ENCODE measurements at places on chromosomes 4 and X.
A peak's percentile ranks its signal among the peaks of the same experiment; 100 is the strongest.

DNA sequence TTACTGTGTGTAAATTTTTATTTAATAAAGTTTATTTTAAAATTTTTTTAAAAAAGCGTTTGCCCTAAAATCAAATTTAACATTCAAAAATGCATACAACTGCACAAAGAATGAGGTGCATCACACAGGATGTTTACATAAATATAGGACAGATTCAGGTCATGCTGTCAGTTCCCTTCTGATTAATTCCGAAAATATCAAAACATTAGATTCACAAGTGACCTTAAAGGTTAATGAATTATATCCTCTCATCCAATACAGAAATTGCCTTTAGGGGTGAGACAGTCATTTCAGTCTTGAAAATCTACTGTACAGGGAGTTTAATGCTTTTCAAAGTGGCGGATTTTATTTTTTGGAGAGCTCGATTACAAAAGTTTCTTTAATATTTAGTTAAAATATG is 208.7 kb upstream of the FTHL17 start:
- DNase-seq, result no peak

DNA sequence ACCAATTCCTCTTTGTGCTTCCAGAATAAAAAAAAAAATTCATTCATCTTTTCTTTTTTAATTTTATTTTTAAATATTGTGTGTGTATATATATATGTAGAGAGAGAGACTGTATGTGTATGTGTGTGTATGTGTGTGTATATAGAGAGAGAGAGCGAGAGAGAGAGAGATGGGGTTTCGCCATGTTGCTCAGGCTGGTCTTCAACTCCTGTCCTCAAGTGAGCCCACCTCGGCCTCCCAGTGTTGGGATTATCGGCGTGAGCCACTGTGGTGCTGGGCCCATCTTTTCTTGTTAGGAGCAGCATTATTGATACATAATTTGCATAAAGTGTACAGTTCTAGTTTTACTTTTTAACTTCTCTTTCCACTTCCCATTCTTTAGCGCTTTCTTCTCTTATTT is 33.6 kb downstream of the KDM6A start:
- DNase-seq, result no peak

DNA sequence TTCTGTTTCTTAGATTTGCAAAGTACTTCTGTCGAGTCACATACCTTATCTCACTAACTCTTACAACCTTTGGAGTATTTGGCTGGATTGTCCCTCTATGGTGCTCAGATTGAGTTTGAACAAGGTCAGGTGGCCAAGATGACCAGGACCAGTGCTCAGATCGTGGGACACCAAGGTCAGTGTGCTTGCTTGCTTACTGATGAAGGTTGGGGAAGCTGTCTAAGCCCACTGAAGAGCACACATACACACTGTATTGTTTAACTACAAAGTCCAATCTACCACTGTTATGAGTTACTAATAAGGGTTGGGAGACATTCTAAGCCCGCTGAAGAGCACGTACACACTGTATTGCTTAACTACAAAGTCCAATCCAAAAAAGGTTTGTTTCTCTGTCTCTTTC is 53.7 kb downstream of the TAB3 start:
- DNase-seq, result no peak

DNA sequence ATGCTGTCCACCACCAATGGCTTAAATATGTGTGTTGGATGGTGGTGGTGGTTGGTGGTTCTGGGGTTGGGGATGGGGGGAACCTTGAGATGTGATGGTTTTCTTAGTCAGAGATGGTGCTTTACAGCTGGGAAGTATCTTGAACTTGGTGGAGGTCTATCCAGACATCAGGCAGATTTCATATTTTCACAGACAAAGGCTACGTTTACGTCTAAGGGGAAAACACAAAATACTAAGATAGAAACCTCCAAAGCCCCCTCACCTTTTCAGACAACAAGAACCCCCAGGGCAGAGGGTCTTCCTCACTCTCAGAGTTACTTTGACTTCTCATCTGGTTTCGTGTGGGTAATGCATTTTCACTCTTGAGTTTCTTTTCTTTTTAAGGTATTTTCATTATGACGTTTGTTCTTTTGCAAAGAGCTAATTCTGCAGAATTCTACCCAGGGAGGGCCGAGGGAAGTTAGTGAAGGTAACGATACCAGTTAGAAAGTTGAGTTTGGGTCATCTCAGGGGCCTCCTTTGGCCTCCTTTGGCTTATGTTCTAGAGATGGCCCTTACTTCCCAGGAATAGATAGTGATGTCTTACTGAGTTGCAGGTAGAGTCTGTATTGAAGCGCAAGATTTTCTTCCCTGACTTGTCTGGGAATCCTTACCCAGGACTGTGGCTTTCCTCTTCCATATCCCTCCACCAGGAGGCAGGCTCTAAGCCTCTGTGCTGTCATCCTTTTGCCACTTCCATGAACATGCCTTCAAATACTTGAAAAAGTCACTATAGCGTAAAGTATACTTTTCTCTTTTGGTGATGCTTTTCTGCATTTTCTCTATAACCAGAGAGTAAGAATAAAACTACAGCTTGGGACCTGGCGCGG is 31.9 kb downstream of the RHOH start:
- no peak for DNase-seq

DNA sequence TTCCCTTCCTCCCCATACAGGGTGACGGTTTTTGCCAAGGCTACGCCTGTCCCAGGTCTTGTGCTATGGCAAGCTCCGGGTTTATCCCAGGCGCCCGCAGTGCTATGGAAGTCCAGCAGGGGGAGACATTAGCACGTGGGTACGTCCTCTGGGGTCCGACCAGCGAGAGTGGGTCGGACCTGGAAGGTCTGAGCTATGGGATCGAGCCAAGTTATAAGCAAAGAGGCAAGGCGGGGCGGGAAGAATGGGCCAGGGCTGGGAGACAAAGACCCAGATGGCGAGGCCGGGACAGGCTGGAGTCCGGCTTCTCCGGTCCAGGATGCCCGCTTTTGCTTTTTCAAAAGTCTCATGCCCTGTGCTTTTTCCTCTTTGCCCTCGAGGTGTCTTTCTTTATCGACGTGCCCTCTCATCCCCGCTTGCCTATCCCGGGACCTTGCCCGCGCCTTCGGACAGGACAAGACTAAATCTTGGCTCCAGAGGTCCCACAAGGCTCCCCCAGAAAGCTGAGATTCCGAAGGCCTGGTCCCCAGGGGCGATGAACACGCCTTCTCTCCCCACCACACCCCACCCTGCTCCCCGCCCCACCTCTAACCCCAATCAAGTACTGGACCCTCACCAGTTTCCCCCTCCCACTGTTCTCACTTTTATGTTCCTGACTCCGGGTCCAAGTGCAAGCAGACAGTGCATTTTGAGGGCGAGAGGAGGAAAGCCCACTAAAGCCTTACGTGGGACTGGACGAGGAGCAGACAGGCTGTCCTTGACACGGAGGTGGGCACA is 785 bp upstream of the EFNB1 start:
- DNase-seq, result peak; percentile 59

DNA sequence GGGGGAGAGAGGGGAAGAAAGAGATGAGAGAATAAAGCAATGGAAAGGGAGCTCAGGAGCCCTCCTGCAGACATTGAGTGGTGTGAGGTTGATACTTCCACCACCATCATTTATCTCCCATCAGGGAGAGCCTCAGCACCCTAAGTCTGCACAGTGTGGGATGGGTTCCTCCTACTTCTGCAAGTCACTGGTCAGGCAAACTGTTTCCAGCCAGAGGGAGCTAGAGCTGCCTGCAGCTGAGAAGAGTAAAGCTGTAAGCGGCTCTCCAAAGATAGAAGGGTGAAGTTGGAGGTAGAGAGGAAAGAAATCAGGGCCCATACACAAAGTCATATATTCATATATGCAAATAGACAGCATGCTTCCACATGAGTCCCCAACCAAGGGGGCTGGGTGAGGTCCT is 21.9 kb upstream of the ZNF81 start:
- no peak for DNase-seq

GRCh38 chr4:41141900-41142299 is 72.4 kb downstream of the APBB2 start:
- DNase-seq, result peak; percentile 81

- DNase-seq, result no peak
Measured at GRCh38 chr4:161287678-161288352, 876.0 kb downstream of the FSTL5 start.

DNA sequence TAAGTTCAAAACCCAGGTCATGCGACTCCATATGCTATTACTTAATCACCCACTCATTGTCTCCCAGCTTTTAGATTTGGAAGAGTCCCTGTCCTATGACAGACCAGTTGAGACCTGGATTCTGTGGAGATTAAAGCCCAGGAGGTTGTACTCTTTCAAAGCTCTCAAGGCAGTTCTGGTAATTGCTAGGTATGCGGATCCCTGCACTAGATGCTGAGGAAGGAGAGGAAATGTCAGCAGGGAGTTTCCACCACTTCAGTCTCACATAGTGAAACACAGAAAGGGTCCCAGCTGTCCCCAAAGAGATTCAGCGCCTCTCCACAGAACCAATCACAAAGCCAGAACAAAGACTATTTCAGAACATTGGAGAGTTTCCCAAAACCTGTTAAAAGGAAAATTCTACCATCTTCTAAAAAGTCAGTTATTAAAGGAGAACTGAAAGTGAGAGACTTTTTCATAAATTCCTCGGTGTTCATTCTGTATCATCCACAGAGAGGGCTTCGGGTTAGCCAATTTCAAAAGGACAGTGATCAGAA is 53.4 kb downstream of the IRF2 start:
- DNase-seq, result no peak

- no peak for DNase-seq
Measured at GRCh38 chr4:163111588-163111987, 55.1 kb downstream of the NAF1 start.

- no peak for DNase-seq
Measured at GRCh38 chr4:16537926-16538325, 311.7 kb upstream of the TAPT1 start.

DNA sequence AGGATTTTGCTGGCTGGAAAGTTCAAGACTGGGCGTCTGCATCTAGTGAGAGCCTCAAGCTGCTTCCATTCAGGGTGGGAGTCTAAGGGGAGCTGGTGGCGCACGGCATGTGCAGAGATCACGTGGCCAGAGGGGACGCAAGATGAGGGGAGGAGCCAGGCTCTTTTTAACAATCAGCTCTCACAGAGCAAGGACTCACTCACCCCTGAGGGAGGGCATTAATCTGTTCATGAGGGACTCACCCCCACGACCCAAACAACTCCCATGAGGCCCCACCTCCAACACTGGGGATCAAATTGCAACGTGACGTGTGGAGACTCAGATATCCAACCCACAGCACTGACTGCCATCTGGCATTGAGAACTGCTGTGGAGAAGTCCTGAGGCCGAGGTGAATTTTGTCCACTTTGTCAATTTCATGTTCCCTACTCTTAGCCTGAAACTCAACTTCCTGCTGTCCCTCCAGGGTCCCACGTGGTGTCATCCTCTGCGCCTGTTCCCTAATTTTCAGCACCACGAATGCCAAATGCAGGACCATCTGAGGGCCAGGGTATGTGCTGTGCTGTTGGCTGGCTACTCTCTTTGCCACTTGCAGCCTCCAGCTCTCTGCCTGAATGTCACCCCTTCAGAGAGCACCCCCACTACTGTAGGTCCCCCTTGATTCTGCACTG is 5.6 kb downstream of the ZFP92 start:
- DNase-seq, result no peak

DNA sequence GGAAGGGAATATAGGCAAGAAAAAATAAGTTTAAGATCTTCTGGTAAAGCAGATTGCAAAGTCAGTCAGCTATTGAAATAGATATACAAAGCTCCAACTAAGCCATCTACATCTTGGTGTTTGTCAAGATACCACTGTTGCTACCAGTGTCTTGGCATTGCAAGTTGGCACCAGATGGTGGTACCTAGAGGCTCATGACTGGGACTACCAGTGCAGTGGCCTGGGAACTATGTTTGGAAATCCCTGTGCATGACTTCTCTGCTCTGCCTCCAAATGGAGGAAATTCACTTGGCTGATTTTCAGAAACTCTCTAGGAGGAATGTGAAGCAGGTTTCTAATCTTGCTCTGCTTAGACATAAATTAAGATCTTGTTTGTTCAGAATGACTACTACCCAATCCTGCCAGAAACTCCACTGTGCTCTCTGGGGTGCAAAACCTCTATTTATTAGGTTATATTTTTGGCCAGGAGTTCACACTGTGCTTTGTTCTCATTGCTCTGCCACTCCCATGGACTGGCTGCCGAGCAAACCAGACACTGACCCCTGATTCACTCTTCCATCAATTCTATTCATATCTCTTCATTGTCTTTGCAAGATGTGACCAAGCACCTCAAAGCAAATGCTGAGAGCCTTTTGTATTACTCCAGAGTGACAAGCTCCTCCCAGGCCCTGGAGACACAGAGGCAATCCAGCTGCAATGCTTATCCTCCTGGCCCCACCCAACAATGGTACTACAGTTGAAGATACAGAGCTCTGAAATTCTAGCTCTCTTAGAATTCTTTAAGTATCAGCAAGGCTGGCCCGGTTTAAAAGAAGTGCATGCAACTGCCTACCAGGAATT is 272.3 kb upstream of the FGF16 start:
- no peak for DNase-seq

- no peak for DNase-seq
Measured at GRCh38 chrX:11741574-11741973, 16.5 kb upstream of the MSL3 start.

GRCh38 chrX:31168551-31168950 is 96.7 kb upstream of the FTHL17 start:
- DNase-seq, result no peak

DNA sequence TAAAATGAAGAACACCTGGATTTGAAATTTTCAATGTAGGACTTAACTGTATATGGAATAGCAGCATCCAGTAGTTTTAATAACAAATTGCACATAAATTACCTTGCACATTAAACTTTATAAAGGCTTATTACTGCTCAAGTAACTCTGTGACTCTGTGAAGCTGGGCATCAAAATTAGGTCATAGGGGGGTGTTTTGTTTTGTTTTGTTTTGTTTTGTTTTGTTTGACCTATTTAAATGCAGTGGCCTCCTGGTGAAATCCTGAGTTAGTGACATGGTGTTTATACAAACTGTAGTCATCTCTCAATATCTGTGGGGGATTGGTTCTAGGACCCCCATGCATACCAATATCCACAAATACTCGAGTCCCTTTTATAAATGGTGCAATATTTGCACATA is 51.9 kb upstream of the ADAD1 start:
- no peak for DNase-seq

- no peak for DNase-seq
Measured at GRCh38 chrX:13341491-13342101, 21.7 kb upstream of the ATXN3L start.

DNA sequence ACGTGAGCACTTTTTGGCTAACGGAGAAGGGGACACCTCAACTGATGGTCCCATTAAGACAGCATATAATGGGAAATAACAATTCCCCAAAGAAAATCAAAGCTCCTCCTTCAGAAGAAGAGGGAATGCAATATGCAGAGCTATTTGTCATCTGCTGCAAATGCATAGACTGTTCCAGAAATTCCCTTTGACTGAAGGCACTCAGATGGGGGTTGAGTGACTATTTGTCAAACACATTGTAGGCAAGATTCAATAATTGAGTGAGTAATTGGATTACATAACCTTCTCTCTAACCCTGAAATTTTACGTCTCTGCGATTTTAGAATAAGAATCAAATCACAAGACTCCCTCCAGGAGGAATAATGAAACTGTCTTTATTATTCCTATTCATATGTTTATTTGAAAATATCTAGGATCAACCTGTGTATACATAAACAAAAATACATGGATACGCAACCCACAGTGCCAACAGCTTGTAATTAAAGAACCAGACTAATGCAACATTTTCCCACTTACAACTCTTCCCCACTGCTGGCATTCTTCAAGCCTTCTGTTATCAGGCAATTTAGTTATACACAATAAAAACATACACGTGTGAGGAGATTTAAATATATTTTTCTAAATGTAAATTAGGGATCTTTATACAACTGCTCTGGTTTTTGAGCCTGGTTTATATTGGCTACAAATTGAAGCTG is 256.6 kb downstream of the GBA3 start:
- DNase-seq, result no peak

Data from fibroblast of skin of left quadriceps (primary cell).